ENCODE measurements at places on chromosomes 1 and 21. TPM values are rescaled to one million over a fixed set of nuclear protein-coding genes. Genes with fewer than 3 reads are reported as not detected.

Gene VSIG8
- not detected for total RNA-seq

Gene RSPH1
- total RNA-seq, result not detected

Gene DEPDC1
- 27.6 TPM for total RNA-seq

Gene HCN3
- 3.3 TPM for total RNA-seq

Gene KCNJ6
- total RNA-seq, result not detected

Gene RPAP2
- total RNA-seq, result 22.6 TPM

Gene VWA5B1
- not detected for total RNA-seq

Gene OXCT2
- 0.24 TPM for total RNA-seq

Gene MAPKAPK2
- total RNA-seq, result 27.9 TPM

Gene SLC30A1
- total RNA-seq, result 28.8 TPM

Gene TEX38
- not detected for total RNA-seq

Gene BMP8A
- total RNA-seq, result not detected

Gene LCE1C
- total RNA-seq, result not detected

Gene HMGCS2
- not detected for total RNA-seq

Gene LCE2A
- 2.5 TPM for total RNA-seq

Gene FMN2
- 35.4 TPM for total RNA-seq

GRCh38 chr1:33394770-33395169, 36.1 kb downstream of the PHC2 start:
- no peak for DNase-seq

DNA sequence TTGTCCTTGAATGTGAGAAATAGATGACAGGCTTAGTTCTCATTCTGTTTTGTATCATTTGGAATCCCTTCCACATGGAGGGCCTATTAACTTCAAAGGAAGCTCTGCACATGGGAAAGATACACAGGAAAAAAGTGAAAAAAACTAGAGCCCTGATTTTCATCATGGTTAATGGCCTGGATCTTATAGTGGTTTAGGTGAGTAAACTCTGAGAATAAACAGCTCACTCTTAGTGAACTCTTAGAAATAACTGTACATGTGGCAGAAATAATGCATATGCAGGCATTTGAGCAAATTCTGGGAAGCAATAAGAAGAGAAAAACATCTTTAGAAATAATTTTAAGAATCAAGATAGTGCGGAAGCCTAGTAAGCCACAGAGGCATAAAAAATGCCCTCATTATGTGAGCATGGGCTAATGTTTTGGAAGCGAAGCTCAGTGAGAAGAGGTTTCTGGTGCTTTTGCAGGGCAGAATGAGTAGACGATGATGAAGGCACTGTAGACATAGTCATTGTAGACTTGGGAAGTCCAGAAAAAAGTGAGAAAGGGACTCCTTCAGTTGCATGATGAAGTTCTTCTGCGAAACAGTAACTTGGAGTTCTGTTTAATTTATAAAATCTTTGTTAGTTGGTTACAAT, 279.9 kb downstream of the DNM3 start:
- no peak for DNase-seq

DNA sequence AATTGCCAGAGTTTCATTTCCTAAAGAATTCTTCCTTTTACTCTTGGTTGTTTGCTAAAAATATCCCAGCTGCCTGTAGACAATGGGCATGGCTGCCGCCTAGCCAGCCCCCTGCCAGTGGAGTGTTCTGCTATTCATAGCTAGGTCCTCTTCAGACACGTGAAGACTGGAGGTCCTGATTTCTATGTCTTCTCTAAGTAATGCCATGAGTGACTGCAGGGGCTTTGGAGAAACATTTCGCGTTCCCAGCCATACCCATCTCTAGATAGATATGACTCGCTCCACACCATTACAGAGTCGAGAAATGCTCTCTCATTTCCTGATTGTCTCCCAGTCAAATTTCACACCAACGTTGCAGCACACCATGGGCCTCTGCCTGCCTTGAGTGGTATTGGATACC, 99.5 kb upstream of the BACE2 start:
- no peak for DNase-seq

DNA sequence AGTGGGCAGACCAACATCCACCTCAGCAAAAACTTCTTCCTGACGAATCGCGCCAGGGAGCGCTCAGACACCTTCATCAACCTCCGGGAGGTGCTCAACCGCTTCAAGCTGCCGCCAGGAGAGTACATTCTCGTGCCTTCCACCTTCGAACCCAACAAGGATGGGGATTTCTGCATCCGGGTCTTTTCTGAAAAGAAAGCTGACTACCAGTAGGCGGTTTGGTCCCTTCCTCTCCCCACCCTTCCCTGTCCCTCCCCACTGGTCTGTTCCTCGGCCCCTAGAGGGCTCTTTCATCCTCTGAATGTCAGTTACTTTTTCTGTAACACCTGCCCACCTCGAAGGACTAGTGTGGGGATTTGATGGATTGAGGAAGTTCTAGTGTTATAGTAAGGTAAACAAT, 46.9 kb downstream of the CAPN2 start:
- peak; percentile 7 for DNase-seq

DNA sequence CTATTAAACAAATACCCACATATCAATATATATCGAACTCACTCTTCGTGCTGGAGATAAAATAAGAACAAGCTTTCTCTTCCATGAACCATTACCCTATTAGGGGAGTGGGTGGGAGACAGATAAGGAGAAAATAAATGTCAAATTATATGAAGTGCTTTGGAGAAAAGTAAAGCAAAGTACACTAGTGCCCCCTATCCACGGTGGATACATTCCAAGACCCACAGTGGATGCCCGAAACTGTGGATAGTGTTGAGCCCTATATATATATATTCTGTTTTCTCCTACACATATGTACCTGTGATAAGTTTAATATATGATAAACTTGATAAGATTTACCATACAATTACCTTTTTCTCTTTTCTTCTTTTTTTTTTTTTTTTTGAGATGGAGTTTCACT, 54.6 kb downstream of the FH start:
- peak; percentile 2 for DNase-seq

DNA sequence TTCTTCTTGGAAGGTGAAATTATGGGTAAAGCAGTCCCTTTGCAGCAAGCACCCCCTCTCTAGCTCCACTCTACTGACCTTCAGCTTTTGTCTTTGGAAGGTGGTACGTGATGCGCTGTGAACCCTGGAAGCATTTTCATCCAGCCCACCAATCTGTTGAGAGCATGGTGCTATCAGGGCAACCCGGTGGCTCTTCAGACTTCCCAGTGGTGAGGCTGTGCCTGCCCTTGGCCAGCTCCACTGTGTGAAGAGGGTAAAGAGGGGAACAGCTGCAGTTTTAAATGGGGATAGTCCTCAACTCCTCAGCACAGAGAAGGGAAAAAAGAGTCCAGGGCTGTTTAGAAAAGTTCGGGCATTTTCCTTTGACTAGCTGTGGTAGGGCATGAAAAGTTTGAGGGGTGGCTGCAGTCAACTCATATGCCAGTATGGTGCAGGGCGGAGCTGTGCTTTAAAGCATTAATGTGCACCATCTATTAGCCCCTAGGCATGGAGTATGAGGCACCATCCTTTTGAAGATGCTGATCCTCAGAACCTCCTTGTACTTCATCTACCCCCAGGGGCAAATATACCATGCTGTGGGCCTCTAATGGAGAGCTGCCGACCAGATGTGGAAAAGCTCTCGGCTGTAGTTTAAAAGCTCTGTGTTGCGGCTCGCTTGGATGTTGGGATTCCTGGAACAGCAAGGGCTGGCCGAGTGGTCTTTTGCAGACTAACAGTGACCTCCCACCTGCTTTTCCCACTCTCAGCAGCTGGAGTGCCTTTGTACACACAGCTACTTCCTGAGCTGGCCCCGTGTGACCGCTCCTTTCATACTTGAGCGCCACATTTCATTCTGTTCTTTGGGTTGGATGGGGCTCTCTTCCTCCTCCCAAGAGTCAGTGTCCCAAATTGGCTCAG, 123.0 kb downstream of the PEX14 start:
- DNase-seq, result no peak

DNA sequence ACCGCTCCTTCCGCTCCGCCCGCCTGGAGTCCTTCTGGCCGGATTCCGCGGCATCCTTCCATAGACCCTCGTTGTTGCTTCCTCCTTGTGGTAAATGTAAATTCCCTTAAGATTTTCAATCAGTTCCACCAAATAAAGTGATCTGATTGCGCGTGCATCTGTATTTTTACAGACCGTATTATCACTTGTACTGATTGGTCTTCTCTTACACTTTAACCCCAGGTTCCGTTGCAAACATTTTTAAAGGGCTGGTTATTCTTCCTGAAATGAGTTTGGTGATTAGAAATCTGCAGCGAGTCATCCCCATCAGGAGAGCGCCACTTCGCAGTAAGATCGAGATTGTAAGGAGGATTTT, 483 bp downstream of the YBEY start:
- DNase-seq, result no peak

DNA sequence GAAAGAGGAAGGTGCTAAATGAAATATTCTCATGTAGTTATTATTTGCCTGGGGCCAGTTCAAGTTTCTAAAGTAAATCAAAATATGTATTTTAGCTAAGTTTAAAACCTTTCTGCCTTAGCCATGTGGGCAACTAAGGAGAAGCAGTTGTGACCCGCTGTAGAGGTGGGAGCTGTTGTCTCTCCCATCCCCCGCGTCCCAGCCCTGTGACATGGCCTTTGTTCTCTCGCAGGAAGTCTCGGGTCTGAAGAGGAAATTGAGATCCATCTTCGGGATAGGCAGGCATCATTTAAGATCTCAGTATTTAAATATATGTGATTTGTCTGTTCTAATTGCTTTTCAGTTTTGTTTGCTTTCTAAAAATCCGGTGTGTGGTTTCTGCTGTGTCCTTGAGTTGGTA, 121.5 kb downstream of the CAMTA1 start:
- DNase-seq, result no peak

DNA sequence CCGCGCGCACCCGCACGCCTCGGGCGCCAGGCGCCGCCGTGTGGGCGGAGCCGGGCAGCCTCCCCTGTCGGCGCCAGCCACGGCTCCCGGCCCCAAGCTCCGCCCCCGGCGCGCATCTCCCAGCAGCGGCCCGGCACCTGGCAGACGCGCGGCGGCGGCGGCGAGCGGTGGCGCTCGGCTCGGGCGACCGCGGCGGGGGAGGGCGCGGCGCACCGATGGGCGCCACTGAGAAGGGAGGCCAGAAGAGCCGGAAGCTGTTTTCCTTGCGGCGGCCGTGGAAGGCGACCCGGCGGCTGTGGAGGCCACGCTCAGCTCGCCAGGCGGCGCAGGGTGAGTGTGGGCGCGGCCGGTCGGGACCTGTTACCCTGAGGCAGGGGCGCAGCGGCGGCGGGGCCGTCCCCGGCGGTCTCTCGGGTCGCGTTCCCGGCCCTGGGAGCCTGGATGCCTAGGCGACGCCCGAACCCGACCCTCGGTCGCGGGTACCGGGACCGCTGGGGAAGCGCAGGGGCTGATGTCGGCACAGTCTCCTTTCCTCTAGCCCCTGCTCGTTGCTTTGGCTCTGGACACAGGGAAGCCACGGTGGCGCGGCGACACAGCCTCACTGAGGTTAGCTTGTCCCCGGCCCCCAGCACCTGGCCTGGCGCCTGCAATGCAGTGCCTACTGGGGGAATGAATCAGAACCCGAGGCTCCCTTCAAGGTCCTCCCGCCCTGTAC, 54.9 kb upstream of the DNAJC6 start:
- DNase-seq, result peak; percentile 50

DNA sequence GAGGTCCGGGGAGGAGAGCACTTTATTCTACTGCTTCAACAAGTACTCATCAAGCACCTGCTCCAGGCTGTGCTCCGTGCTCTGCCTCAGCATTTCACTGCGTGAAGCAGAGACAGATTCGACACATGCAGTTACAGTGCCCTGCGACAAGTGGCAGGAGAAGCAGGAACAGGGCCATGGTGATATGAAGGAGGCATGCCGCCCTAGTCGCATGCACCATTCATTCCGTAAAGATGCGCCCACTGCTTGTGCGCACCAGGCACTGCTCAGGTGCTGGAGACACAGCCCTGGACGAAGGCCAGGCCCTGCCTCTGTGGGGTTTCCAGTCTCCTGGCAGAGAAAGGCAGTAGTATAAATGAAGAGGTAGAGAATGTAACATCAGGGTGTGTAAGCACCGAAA, 206.6 kb downstream of the HIVEP3 start:
- DNase-seq, result no peak

DNA sequence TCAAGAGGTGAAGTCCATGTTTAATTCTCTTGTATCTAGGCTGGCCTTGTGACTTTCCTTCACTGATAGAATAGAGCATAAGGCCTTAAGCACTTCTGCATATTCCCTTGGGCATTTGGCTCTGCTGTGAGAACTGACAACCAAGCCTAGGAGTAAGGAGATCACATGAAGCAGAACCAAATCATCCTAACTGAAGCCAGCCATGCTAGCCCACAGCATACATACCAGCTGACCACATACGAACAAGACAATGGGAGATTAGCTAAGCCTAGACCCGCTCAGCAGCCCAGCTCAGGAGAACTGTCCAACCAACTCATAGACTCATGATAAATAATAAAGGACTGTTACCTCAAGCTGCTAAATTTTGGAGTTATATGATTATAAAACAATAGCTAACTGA, 114.6 kb upstream of the NEK7 start:
- DNase-seq, result no peak
